ENCODE measurements at places on chromosomes 12 and 14.

GRCh38 chr14:36655963-36656686 is 5.5 kb upstream of the PAX9 start:
- peak; percentile 55 for DNase-seq

DNA sequence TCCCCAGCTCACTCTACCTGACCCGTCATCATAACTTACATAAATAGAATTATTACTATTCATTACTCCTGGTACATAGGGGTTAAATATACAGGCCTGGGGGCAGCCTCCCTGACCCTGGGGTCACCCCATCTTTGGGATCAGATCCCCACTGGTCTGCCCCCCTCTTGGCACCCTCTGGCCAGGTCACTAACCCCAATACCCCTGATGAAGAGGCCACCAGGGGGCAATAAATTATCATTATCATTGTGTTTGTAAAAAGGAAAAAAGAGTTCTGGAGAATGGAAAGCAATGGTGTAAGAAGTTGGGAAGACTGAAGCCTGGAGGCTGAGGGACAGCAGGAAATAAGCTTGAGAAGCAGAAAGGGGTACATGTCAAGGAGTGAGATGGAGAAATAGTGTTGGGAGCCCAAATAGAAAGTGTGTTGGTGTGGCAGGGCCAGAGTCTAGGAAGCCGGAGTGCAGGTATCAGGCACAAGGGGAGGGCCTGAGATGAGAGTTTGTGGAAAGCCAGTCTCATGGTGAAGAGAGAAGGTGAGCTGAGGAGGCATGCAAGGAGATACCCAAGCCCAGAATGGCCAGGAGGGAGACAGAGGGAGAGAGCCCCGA is 6.1 kb upstream of the AAAS start:
- DNase-seq: no peak

GRCh38 chr14:70333289-70333688 is 26.2 kb downstream of the COX16 start:
- DNase-seq: no peak

- no peak for DNase-seq
Observed at GRCh38 chr12:43079476-43079875, 472.5 kb downstream of the ADAMTS20 start.

DNA sequence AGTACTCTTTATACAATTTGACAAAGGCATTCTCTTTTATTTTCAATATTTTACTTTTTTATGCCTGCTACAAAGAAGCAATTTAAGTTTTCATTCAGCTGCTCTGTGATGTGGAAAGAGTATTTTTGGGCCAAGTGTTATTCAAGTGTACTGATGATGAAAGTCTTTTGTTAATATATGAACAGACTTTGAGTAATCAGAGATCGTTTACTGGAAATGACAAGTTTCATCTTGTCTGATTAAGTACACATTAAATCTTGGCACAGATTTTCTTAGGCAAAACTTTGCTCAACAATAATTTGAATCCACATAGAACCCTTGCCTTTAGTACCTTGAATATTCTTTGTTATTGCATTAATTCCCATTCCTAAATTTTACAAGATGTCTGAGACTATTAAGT is 13.3 kb upstream of the PZP start:
- no peak for DNase-seq

DNA sequence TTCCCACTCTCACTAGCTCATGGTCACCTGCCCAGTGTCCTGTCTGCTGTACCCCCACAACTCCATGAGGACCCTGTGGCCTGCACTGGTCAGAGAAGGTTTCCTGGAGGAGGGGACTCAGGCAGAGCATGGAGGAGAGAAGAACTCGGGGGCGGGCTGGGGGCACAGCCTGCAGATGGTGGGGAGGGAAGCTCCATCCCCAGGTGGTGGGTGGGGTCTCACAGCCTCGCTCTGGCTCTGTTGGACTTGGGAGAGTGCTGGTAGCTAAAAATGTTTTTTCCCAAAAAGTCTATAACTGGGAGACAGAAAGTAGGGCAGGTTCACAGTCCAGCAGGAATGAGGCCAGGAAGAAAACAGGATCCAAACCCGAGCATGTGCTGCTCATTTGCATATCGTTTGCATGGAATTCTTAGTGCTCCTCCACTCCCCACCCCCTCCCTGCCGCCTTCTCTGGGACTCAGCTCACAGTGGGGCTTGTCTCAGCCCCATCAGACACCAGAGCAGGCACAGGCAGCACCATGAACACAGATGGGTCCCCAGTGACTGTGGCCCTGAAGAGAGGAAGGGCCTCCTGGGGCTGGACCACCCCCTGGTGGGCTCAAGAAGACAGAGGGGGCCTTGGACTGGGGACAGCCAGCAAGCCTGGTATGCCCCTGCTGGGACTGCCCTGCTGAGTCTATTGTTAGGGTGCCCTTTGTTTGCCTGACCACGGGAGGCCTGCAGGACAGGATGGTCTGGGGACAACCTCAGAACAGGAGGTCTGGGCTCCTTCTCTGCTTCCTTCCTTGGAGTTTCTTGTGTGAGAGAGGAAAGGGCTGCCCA is 67.0 kb upstream of the SFSWAP start:
- no peak for DNase-seq

DNA sequence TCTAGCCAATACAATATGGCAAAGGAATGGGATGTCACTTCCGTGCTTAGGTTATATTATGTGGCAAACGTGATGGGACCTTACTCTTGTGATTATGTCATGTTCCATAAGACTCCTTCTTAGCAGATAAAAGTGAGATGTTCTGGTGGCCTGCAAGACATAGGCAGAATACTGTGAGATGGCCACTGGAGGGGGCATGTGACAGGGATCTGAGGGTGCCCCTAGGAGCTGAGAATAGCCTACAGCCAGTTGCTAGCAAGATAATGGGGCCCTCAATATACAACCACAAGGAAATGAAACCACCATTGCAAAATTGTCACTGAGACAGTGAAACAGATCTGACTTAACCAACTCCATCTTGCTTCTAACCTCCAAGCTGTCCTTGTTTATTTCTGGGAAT is 151.4 kb upstream of the SSTR1 start:
- DNase-seq: no peak

DNA sequence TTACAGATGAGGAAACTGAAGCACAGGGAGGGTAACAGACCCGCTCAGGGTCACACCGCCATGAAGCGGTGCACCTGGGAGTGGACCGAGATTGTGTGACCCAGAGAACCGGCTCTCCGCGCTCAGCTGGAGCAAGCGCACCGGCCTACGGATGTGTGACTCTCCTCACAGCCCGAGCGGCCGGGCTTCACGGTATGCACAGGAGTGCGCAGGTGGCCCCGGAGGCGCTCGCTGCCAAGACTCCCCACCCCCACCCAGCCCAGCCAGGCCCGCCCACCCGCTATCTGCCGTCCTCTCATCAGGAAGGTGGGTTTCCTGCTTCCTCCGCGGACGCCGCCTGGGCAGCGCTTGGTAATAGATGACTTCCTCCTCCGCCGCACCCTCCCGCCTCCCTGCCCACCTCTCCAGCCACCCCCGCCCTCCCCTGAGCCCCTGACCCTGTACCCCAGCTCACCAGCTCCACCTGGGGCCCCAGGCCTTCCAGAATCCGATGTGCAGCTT is 110.7 kb downstream of the NCOR2 start:
- peak; percentile 39 for DNase-seq

DNA sequence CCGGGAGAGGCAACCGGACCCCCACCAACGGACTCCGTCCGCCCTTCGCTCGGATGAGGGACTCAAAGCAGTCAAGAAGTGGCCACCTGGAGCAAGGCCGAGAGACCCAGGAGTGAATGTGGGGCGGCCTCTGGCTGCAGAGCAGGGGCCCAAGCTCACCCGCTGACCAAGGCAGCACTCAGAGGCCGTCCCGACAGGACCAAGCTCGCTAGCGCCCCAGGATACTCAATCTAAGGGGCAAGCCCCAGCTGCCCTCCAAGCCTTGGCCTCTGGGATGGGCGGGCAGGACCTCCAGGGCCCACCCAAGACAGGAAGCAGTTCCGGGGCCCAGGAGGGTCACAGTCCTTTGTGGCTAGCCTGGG is 936 bp downstream of the AKT1 start:
- no peak for DNase-seq

DNA sequence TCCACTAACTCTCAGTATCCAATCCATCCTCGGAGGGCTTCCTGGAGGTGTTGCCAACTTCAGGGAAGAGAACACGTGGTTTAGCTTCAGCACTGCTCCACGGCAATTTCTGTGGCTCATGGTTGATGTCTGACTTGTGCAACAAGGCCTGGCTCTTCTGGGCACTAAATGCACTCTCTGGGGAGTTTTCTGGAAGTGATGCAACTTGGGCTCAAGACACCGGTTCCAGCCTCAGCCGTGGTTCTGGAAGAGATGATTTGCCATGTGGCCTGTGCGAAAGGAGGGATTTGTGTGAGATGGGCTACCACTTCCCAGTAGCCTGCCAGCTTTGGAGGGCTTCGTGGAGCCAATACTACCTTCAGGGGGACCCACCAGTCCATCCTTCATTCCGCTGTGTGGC is 118.6 kb upstream of the RTL1 start:
- no peak for DNase-seq

GRCh38 chr14:41605550-41606281 is 960 bp upstream of the LRFN5 start:
- DNase-seq: peak; percentile 23

DNA sequence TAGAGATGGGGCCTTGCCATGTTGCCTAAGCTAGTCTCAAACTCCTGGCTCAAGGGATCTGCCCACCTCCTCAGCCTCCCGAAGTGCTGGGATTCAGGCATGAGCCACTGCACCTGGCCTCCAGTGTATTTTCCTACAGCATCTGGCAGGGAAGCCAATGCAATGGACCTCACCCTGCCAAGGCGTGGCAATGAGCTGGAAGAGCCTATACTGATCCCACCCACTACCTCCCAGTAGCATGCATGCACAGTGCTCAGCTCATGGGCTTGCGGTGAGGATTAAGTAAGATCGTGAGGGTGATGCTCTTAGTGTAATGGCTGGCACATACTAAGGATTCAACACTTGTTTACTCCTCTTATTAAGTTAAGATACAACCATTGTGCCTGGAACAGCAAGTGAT is 69.7 kb downstream of the PHLDA1 start:
- DNase-seq: no peak

- peak; percentile 72 for DNase-seq
Observed at GRCh38 chr12:122021822-122022392, at the start of gene BCL7A. Gene BCL7A (plus strand): TSS chr12:122021884. CDS start chr12:122022092, 208 bp downstream.

DNA sequence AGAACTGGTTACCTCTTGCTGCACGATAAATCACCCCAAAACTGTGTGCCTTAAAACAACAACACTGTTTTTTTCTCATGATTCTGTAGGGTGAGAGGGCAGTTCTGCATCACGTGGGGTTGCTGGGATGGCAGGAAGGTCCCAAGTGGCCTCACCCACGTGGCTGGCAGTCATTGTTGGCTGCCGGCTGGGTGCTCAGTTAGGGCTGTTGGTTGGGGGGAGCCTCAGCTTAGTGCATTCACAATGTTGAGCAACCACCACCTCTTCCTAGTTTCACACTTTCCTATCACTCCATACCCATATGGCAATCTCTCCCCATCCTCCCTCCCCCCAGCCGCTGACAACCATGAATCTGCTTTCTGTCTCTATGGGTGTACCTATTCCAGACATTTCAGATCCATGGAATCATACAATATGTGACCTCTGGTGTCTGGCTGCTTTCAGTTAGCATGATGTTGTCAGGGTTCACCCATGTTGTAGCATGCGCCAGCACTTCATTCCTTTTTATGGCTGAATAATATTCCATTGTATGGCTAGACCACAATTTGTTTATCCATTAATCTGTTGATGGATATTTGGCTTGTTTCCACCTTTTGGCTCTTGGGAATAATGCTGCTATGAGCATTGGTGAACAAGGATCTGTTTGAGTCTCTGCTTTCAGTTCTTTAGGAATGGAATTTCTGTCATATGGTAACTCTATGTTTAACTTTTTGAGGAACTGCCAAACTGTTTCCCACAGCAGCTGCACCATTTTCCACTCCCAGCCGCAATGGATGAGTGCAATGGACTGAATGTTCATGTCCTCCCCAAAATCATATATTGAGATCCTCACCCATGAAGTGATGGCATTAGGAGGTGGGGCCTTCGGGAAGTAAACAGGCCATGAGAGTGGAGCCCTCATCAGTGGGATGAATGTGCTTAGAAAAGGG is 11.2 kb upstream of the POP5 start:
- no peak for DNase-seq

GRCh38 chr12:25263594-25263993 is 12.9 kb upstream of the KRAS start:
- DNase-seq: no peak

DNA sequence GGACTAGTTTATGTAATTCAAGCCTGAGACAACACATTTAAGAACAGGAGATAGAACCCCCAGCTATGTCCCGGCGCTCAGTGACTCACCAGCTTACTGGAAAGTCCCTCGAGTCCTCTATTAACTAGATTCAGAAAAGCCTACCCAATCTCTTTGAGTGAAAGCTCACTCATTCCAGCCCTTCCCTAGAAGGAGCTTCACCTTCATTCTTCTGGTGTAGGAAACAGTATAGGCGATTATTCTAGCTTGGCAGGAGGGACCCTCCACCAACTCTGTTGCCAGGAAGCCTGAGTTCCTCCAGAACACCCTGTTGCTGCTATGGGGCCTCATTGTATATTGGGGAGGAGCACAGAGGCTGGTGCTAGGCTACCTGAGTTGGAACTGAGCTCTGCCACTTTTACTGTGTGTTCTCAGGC is 57.2 kb upstream of the AEBP2 start:
- DNase-seq: peak; percentile 68

DNA sequence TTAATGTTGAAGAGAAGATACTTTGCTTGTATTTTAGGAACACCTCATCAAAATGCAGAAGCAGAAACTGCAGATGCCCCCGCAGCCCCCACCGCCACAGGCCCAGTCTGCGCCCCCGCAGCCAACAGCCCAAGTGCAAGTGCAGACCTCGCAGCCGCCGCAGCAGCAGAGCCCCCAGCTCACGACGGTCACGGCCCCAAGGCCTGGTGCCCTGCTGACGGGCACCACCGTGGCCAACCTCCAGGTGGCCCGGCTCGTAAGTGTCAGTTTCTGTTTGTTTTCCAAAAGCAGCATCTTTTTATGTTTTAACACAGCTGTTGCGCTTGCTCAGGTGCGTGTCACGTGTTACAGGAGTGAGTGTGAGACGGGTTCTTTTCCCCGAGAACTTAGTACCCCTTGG is 79.5 kb downstream of the DDX51 start:
- no peak for DNase-seq

DNA sequence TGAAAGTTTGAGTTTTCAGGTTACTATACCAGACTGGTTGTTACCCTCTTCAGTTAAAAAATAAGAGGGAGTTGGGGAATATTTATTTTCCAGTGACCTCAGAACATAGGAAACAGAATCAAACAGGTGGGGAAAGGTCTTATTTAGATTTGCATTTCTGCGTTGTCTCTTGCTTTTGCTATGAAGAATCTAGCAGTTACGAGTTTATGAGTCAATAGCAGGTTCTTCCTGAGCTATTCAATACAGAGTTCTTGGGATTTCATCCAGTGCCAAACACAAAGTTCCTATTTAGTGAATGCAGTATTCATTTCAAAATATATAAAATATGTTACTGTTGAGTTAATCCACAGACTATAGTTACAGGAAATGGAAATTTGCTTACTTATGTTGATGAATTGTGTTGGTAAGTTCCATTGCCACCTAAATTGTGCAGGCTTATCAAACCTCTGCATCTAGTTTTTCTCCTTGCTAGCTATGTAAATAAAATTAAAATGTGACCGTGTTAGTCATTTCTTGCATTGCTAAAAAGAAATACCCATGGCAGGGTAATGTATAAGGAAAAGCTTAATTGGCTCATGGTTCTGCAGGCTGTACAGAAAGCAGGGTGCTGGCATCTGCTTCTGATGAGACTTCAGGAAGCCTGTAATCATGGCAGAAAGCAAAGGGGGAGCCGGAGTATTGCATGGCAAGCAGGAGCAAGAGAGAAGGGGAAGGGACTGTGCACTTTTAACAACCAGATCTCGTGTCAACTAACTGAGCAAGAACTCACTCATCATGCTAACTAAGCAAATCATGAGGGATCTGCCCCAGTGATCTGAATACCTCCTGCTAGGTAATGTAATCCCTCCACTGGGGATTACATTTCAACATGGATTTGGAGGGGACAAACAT is 110.2 kb downstream of the KTN1 start:
- no peak for DNase-seq
